ENCODE measurements at places on chromosomes 5 and 9.
A peak's percentile ranks its signal among the peaks of the same experiment; 100 is the strongest.

GRCh38 chr5:131488463-131488862 lies 146.6 kb downstream of the RAPGEF6 start:
- no peak for DNase-seq

GRCh38 chr9:70156729-70157128 lies 102.0 kb upstream of the SMC5 start:
- DNase-seq = no peak

- DNase-seq = peak; percentile 88
Observed at GRCh38 chr5:151080613-151081430, at the start of gene TNIP1. TNIP1 (minus strand) TSS chr5:151081034; CDS start chr5:151065095, 15,939 bp downstream.

DNA sequence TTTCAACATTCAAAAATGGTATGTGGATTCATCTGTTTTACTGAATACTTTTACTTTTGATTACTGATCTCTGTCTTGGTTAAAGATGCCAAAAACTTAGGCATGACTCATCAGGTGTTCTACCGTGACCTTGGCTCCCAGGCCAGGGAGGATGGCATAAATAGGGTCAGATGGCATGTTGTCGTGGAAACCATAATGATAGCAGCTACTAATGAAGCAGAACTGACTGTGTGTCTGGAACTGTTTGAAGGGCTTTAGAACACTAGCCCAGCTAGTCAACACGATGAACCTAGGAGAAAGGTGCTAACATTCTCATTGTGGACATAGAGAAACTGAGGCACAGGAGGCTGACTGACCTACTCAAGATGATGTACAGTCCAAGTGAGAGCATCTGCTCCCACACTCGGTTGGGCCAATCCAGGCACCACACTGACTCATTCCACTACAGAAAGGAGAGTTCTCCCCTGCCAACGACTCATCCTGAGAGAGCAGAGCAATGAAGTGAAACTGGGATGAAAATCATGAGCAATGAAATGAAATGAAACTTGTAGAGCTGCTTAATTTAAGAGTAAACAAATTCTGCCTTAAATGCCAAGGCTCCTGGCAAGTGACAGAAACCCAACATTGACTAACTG lies 116.0 kb downstream of the TENT4A start:
- no peak for DNase-seq

GRCh38 chr9:133277467-133277866 lies 2.5 kb upstream of the ABO start:
- no peak for DNase-seq

DNA sequence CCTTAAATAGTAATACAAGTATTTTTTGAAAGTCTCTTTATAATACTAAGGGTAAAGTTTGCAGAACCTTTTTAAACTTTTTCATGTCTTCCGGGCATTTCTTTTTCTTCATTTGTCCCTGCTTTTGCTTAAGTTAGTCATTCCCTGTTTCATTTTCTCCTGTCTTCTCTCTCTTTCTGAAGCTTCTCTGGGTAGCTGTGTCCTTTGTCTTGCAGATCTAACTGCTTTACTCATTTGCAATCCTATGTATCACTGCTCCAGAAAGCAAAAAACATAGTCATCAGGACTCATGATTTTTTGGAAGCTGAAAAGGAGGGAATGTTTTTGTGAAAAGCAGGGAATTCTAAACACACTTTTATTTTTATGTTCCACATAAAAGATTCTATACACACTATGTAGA lies 301.7 kb downstream of the MRPS30 start:
- DNase-seq = no peak

DNA sequence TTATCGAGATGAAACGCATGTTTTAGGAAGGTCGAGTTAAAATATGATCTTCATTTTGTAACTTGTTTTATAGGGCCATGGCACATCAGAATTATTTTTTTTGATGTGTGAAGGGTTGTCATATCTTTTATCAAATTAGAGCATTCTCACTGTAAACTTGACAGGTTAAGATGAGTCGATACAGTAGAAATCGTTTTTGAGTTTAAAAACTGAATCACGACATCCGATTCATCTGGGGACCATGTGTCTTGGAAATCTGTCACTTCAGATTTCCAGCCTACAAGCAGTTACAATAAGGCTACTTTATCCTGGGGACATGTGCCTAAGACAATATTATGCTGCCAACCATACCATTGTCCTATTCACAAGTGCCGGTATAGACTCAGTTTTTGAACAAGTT lies 136.2 kb downstream of the ALDH1A1 start:
- DNase-seq = no peak

GRCh38 chr5:10700516-10700915 lies 60.5 kb downstream of the DAP start:
- DNase-seq = no peak
